Ascending aorta (tissue), 2 donors: ENCODE measurements at places on chromosomes 11 and 22.

GRCh38 chr11:43549624-43550023 lies 130.9 kb upstream of the HSD17B12 start:
- no peak for DNase-seq
- no peaks in the 10 kb centered on the region for H3K27me3 ChIP-seq

- no peak overlapping the region for H3K4me3 ChIP-seq
- H3K4me1 ChIP-seq = no peaks in the 10 kb centered on the region
- DNase-seq = no peak
- H3K27me3 ChIP-seq = no peaks in the 10 kb centered on the region
- no peaks in the 10 kb centered on the region for H3K36me3 ChIP-seq
- H3K27ac ChIP-seq = no peak overlapping the region
Observed at GRCh38 chr11:121636081-121636799, 183.5 kb upstream of the SORL1-AS1 start.

GRCh38 chr11:122656073-122656630 lies 630 bp downstream of the UBASH3B start:
- no peaks in the 10 kb centered on the region for H3K36me3 ChIP-seq
- peak overlapping the region; percentile 84 for H3K4me3 ChIP-seq
- no peak for DNase-seq
- peak overlapping the region; percentile 87 for H3K27ac ChIP-seq
- no peaks in the 10 kb centered on the region for H3K27me3 ChIP-seq

DNA sequence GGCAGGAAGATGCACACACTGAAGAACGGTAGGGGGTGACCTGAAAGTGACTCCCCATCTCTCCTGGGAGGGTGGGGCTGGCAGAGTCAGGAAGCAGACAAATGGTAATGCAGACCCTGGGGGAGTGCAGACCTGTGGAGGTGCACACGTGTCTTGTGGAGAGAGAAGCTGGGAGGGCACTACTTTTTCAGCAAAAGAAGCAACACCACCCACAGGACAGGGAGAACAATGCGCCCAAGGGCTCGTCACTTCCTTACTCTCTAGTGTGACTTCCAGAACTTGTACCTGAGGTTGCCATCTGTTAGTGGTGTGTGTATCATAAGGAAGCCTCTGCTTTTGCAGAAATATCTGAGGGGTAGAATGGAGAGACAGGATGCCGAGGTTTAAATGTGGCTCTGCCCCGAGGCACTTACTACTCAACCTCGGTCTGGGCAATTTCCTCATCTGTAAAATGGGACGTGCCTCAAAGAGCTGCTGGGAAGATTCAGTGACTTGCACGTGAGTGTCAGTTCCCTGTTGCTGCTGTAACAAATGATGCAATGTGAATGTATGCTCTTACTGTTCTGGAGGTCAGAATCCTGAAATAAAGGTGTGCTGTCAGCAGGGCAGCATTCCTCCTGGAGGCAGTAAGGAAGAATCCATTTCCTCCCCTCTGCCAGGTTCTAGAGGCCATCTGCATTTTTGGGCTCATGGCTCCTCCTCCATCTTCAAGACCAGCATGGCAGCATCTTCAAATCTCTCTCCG lies 323.4 kb downstream of the SHANK2 start:
- no peak overlapping the region for H3K4me3 ChIP-seq
- no peaks in the 10 kb centered on the region for H3K27me3 ChIP-seq
- no peaks in the 10 kb centered on the region for H3K4me1 ChIP-seq
- H3K27ac ChIP-seq = no peak overlapping the region

DNA sequence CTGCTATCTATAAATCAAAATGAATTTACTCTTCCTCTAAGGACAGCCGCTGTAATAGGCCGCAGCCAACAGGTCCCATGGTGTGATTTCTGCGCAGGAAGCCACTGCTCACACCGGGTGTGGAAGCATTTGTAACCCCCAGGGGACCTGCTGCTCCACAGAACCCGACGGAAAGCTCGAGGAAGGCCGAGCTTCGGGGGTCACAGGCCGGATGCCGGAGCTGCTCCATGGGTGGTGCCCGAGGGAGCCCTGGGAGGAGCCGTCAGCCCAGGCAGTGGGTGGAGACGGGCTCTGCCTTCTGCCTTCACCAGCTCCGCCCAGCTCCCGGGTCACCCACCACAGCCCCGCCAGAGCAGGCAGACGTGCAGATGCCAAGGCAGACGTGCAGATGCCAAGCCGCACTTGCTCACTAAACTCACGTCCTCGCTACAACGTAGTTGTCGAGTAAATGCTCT lies 63.5 kb downstream of the BRD1 start:
- H3K36me3 ChIP-seq = no peaks in the 10 kb centered on the region
- peak; percentile 43 for DNase-seq
- H3K4me3 ChIP-seq = no peak overlapping the region
- no peak overlapping the region for H3K27ac ChIP-seq
- no peaks in the 10 kb centered on the region for H3K4me1 ChIP-seq

DNA sequence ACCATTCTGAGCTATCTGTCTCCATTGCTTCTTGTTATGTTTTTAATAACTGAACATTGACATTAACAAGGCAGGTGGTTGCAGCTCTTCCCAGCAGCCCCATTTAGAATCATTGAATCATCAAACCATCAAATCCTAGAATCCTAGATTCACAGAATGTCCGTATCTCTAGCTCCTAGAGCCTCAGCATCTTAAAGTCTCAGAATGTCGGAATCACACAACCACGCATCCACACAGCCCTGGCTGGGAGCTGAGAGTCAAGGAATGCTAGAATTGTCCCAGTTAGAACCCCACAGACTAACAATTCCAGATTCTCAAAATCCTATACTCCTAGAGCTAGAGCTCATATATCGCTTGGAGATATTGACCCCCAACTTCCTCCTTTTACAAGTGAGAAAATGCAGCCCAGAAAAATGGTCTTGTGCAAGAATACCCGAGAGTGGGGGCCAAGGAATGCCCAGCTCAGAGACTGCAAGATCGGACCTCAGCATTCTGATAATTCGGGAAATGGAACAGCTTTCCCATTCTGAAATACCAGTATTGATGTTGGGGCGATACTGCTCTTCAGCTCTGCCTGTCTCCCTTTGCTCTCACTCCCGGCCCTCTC lies 38.8 kb downstream of the PDE2A start:
- no peak overlapping the region for H3K27ac ChIP-seq
- no peaks in the 10 kb centered on the region for H3K36me3 ChIP-seq
- no peak overlapping the region for H3K4me3 ChIP-seq
- peaks cover under 1% of the 10 kb centered on the region for H3K27me3 ChIP-seq
- no peak for DNase-seq
- H3K4me1 ChIP-seq = peaks cover 5% of the 10 kb centered on the region

- H3K27me3 ChIP-seq = no peaks in the 10 kb centered on the region
- H3K27ac ChIP-seq = no peak overlapping the region
- H3K4me3 ChIP-seq = no peak overlapping the region
- no peaks in the 10 kb centered on the region for H3K4me1 ChIP-seq
- DNase-seq = no peak
Observed at GRCh38 chr11:36069576-36070212, 125.8 kb downstream of the LDLRAD3 start.

DNA sequence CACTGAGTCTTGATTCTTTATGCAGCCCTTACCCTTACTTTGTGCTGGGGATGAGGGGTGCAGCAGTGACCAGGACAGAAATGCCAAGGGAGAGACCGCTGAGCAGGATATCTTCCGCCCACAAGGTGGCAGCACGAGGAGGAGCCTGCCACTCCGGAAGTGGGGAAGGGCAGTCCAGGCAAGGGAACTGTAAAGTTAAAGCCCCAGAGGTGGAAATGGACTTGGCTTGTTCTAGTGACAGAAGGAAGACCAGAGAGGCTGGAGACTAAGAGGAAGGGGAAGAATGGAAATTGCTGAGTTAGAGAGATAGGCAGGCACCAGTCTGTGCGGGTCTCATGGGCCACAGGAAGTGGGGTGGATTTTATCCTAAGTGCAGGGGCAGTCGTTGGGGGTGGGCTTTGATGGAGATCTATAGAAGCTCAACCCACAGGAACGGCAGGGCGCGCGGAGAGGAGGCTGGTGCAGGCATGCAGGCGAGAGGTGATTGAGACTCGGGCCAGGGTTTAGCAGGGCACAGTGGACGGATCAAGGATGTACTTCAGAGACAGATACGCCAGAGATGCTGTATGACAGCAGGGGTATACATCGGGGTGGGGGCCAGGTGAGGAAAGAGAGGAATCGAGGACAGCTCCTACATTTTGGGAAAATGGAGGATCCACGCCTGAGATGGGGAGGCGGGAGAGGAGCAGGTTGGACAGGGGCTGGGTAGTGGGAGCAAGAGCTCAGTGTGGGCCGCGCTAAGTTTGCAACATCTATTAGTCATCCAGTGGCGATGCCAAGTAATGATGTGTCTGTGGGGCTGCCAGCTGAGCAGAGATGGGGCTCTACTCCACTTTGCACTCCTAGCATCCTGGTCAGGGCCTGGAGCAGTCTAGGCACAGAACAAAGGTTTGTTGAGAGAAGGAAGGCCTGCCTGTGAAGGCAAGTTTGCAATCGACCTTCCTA lies 3.3 kb upstream of the GRK2 start:
- H3K27ac ChIP-seq = peak overlapping the region; percentile 27
- peaks cover 13% of the 10 kb centered on the region for H3K4me1 ChIP-seq
- H3K4me3 ChIP-seq = peak overlapping the region; percentile 21
- H3K27me3 ChIP-seq = no peaks in the 10 kb centered on the region
- DNase-seq = peak; percentile 44

DNA sequence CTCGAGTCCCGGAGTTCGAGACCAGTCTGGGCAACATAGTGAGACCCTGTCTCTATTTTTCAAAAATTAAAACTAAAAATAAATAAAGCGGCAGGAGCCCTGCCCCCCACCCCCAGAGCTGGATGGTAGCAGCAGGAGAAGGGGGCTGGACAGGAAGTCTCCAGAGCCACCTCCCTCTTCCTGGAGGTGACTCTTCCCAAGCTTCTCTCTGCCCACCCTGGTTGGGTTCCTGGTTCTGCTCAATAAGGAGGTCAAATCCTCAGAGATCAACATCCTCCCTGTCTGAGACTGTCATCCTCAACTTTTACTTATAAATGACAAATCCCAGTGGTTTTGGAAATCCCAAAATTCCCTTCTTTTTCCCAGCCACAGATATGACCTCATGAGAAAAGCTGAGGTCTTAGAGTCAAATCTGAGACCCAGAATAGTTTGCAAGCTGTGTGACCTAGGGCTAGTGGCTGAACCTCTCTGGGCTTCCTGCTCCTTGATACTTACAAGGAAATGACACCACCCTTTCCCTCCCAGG lies 987 bp downstream of the C1QTNF6 start:
- H3K27ac ChIP-seq = peak overlapping the region; percentile 82
- peak overlapping the region; percentile 39 for H3K4me3 ChIP-seq
- H3K36me3 ChIP-seq = no peaks in the 10 kb centered on the region
- H3K27me3 ChIP-seq = no peaks in the 10 kb centered on the region
- DNase-seq = no peak
- peaks cover 20% of the 10 kb centered on the region for H3K4me1 ChIP-seq

DNA sequence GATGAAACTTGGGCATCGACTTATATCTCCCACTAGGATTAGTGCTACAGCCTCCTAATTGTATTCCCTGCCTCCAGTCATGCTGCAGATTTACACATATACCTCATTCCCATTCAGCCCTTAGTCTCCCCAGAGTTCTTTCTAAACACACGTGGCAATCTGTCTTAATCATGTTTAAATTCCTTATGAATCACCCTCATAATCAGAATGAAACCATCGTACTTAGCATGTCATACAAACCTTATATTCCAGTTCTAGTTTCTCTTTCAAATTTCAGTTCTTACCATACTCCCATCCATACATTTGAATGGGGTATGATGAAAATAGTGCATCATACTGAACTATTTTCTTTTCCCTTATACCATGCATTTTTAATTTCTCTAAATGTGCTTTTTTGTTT lies 6.0 kb upstream of the OR10A2 start:
- no peak for DNase-seq

- peak; percentile 22 for DNase-seq
- H3K27me3 ChIP-seq = no peaks in the 10 kb centered on the region
- H3K36me3 ChIP-seq = peaks cover 28% of the 10 kb centered on the region
- peaks cover 7% of the 10 kb centered on the region for H3K4me1 ChIP-seq
- H3K4me3 ChIP-seq = peak overlapping the region; percentile 12
- H3K27ac ChIP-seq = peak overlapping the region; percentile 95
Observed at GRCh38 chr22:39431821-39432251, 25.0 kb upstream of the MGAT3 start.

DNA sequence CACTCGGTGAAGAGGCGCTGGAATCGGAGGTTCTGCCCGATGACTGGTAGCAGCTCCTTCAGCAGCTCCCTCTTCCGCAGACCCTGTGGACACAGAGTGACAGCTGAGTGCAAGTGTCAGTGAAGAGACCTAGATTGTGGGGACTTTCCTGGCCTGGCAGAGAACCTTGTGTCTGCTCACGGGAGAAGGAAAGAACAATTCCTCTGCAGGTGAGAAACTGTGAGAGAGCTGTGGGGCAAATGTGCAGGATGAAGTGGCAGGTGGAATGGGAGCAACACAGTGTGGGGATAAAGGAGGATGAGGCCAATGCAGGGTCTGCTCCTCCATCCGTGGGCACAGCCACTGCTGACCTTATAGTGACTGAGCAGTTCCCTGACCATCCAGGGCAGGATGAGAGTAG lies 40.0 kb upstream of the CLTCL1 start:
- no peak for DNase-seq
- no peaks in the 10 kb centered on the region for H3K27me3 ChIP-seq
- H3K36me3 ChIP-seq = peaks cover 72% of the 10 kb centered on the region
- H3K4me1 ChIP-seq = no peaks in the 10 kb centered on the region

DNA sequence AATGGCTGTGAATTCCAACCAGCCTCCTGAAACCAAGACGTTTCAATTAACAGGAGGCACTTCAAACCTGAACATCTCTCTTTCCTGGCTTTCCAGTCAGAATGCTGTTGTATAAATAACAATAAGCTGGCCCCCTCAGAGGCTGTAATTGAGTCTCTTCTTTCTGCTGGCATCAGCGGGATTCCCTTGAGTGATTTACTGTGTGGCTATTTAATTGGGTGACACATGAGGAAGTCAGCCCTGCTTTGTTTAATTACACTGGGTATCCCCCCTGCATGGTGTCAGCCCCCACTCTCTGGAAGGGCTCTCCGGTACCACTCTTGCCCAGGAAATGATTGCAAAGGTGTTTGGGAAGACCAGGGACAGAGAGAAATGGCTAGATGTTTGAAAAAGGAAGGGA lies 101.6 kb downstream of the NTM start:
- H3K4me1 ChIP-seq = no peaks in the 10 kb centered on the region
- H3K27ac ChIP-seq = no peak overlapping the region
- H3K4me3 ChIP-seq = no peak overlapping the region

DNA sequence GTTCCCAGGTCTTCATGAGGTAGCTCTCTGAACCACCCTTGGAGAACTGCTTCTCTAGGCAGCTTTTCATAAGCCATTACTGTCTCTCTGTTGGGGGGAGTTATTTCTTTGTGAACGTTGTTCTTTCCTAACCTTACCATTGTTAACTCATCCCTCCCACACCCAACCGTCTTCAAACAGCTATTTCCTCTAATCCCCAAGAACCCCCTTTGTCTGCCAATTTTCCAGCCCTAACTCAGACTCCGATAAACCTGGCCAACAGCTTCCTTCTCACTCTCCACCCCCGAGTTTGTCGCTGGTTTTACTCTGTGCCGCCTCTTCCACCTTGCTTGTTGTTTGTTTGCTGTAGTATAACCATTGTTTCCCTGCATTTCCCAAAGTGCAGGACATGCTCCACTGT lies 131.5 kb downstream of the CCDC34 start:
- H3K27ac ChIP-seq = no peak overlapping the region
- H3K4me1 ChIP-seq = no peaks in the 10 kb centered on the region
- H3K27me3 ChIP-seq = no peaks in the 10 kb centered on the region
- H3K36me3 ChIP-seq = no peaks in the 10 kb centered on the region
- DNase-seq = no peak

GRCh38 chr11:112694813-112695212 lies 266.4 kb upstream of the NCAM1 start:
- H3K4me1 ChIP-seq = no peaks in the 10 kb centered on the region
- DNase-seq = no peak
- H3K27ac ChIP-seq = no peak overlapping the region
- no peaks in the 10 kb centered on the region for H3K36me3 ChIP-seq
- H3K27me3 ChIP-seq = no peaks in the 10 kb centered on the region
- H3K4me3 ChIP-seq = no peak overlapping the region

GRCh38 chr11:126502982-126503381 lies 147.5 kb downstream of the ST3GAL4 start:
- H3K4me3 ChIP-seq = no peak overlapping the region
- no peak overlapping the region for H3K27ac ChIP-seq
